ENCODE measurements at places on chromosomes 11 and 22. TPM values are rescaled to one million over a fixed set of nuclear protein-coding genes. Genes with fewer than 3 reads are reported as not detected.

The MOGAT2 gene
- total RNA-seq: not detected

The RIMBP3B gene
- total RNA-seq: 1.3 TPM

The OR10A6 gene
- total RNA-seq: not detected

The MS4A7 gene
- not detected for total RNA-seq

The PGR gene
- not detected for total RNA-seq

The RIMBP3C gene
- total RNA-seq: 0.49 TPM

The GPR83 gene
- not detected for total RNA-seq

The TMEM86A gene
- 0.05 TPM for total RNA-seq

The C22orf42 gene
- total RNA-seq: not detected

The THAP12 gene
- 53.6 TPM for total RNA-seq

The SCGB2A2 gene
- not detected for total RNA-seq

The NAALAD2 gene
- not detected for total RNA-seq

The IRAG1 gene
- not detected for total RNA-seq

The SYCE3 gene
- total RNA-seq: not detected

The SPON1 gene
- total RNA-seq: not detected

The RAB6A gene
- 69.1 TPM for total RNA-seq

The CRYBB2 gene
- not detected for total RNA-seq

The HIRA gene
- 22.1 TPM for total RNA-seq

The C1QTNF6 gene
- total RNA-seq: 23.9 TPM

The DNHD1 gene
- 9.1 TPM for total RNA-seq

The GDPD4 gene
- total RNA-seq: not detected

The HEPN1 gene
- not detected for total RNA-seq

The SLC1A2 gene
- 0.57 TPM for total RNA-seq

All from MG63 (cell line).